Activated CD4-positive, alpha-beta T cell treated with anti-CD3 and anti-CD28 coated beads, Interleukin-2, Interleukin-4, amounts not matched to agents 100 ng/mL and 50 ng/mL, durations not matched to agents 16 hours and 8 hours (primary cell): ENCODE measurements at places on chromosomes 11 and 22.

GRCh38 chr11:60193687-60194433 is 11.0 kb upstream of the MS4A6A start:
- DNase-seq = peak; percentile 74

- peak; percentile 15 for DNase-seq
These were observed at the start of gene BACE1 for GRCh38 chr11:117316197-117316961. Gene BACE1, minus strand, starts transcription at chr11:117316256. Its CDS starts 461 bp downstream, at chr11:117315795.

- DNase-seq = no peak
These were observed 33.5 kb upstream of the SERPIND1 start for GRCh38 chr22:20740222-20740951.

- no peak for DNase-seq
These were observed 10.4 kb upstream of the RASL10A start for GRCh38 chr22:29325785-29326315.

GRCh38 chr11:126564566-126564965 is 209.1 kb downstream of the ST3GAL4 start:
- DNase-seq = no peak

- no peak for DNase-seq
These were observed 127.5 kb upstream of the SERPIND1 start for GRCh38 chr22:20646415-20646814.

- no peak for DNase-seq
These were observed 18.2 kb upstream of the C22orf42 start for GRCh38 chr22:32177221-32177765.

DNA sequence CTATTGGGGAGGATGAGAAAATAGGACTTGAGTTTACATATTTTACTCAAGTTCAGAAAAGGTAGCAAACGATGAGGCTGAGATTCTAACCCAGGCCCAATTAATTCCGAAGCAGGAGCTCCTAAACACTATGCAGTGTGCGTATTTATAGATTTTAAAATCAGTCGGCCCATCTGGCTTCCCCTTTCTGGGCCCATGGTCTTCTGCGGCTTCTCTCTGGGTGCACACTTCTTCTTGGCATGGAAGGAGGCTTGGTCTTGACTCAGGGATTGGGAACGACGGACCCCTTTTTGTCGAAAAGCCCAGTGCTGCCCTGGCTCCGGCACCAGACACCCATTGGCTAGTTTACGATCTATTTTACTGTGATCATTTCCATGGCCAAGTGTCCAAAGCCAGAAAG is 1433.8 kb downstream of the BRD1 start:
- DNase-seq = no peak

- DNase-seq = no peak
These were observed 61.0 kb upstream of the LYVE1 start for GRCh38 chr11:10629411-10630002.

- DNase-seq = no peak
These were observed 817.8 kb upstream of the LUZP2 start for GRCh38 chr11:23679041-23679440.

GRCh38 chr11:120021391-120021953 is 116.4 kb downstream of the TRIM29 start:
- DNase-seq = no peak

GRCh38 chr11:88174709-88175568 is at the start of gene RAB38:
Gene RAB38, minus strand, starts transcription at chr11:88175443. Its CDS starts 59 bp downstream, at chr11:88175384.
- peak; percentile 50 for DNase-seq

DNA sequence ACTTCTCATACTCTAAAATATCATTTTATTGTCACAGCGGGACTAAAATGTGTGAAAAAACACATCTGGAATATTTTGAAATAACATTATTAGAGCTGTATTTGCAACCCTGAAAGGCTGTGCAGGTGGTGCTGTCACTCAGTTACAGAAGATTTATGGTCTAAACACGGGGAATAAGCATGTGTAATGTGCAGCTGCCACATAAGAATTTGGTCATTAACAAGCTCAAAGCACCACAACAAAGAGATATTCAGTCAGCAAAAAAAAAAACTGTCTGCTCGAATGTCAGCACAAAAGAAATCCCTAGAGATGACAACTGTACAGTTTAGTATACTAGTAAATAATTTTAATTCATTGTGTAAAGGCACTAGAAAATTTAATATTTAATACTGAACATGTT is 31.3 kb downstream of the TMEM123 start:
- no peak for DNase-seq

GRCh38 chr11:67780056-67780455 is 105.6 kb upstream of the ALDH3B2 start:
- DNase-seq = no peak

GRCh38 chr11:103676413-103676812 is 360.0 kb upstream of the DDI1 start:
- DNase-seq = no peak

- DNase-seq = no peak
These were observed 75.4 kb upstream of the DDI1 start for GRCh38 chr11:103961010-103961409.

- no peak for DNase-seq
These were observed 13.0 kb downstream of the LRP5 start for GRCh38 chr11:68325183-68325906.

DNA sequence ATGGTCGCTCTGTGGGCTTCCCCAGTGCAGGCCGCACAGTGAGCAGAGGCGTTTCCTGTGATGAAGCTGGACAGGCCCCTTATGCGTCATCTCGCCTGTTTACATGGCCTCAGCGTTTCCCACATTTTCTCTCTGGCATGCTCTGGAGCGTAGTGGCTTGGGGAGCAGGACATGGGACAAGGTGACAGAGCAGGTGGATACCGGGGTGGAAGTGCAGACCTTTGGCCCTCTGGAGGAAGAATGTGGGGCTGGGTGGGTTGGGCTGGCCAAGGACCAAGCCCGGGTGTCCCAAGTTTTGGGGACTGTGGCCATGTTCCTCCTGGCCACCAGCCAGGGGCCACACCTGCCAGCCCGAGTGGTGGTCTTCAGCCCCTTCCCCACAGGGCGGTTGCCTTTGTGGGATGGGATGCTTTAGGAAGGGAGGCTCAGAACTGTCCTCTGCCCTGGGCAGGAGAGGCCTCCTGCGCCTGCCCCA is 446.6 kb downstream of the TBC1D22A start:
- DNase-seq = no peak

GRCh38 chr11:116853461-116854073 is 16.1 kb upstream of the APOA1 start:
- peak; percentile 94 for DNase-seq

GRCh38 chr11:854601-855329 is 12.1 kb downstream of the TSPAN4 start:
- DNase-seq = no peak

DNA sequence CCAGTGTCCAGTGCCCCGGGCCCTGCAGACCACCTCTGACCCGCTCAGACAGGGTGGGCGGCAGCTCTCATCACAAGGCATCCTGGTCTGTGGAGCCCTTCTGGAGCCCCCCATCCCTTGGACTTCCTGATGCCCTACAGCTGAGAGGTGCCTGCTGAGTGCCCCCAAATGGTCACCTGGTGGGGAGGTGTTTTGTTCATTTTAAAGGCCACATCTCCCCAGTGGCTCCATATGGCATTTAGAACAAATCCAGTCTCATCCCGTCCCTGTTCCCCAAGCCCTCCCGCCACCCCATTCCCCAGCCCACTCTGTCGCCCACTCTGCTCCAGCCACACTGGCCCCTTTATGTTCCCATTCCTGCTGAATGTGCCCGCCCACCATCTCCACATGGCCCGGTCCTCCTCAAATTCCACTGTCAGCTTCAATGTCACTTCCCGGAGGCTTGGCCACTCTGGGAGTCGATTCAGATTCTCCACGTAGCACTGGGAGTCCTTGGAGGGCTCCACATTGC is 32.8 kb downstream of the OSBPL5 start:
- DNase-seq = no peak

GRCh38 chr11:40998920-40999319 is 460.5 kb downstream of the LRRC4C start:
- DNase-seq = no peak

DNA sequence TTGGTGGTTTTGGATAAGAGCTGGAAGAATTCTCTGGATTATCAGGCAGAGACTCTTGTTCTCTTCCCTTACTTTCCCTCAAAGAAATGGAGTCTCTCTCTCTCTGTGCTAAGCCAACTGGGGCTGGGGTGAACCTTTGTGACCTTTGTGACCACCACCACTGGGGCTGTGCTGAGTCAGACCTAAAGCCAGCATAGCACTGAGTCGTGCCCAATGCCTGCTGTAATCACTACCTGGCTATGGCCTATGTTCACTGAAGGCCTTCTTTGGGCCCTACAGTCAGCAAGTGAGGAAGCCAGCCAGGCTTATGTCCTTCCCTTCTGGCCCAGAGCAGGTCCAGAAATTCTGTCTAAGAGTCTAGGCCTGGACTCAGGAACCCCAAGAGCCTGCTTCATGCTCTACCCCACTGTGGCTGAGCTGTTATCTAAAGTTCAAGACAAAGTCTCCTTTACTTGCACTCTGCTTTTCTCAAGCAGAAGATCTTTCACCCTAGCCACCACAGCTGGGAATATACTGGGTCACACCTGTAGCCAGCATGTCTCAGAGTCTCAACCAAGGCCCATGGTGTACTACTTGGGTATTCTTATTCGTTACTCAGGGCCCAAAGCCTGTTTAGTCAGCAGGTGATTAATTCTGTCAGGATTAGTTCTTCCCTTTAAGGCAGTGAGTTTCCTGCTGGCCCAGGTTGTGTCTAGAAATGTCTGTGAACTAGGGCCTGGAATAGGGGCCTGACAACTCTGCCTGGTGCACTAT is 86.0 kb downstream of the EHF start:
- no peak for DNase-seq

- no peak for DNase-seq
These were observed 35.1 kb downstream of the FBLN1 start for GRCh38 chr22:45537734-45538181.

DNA sequence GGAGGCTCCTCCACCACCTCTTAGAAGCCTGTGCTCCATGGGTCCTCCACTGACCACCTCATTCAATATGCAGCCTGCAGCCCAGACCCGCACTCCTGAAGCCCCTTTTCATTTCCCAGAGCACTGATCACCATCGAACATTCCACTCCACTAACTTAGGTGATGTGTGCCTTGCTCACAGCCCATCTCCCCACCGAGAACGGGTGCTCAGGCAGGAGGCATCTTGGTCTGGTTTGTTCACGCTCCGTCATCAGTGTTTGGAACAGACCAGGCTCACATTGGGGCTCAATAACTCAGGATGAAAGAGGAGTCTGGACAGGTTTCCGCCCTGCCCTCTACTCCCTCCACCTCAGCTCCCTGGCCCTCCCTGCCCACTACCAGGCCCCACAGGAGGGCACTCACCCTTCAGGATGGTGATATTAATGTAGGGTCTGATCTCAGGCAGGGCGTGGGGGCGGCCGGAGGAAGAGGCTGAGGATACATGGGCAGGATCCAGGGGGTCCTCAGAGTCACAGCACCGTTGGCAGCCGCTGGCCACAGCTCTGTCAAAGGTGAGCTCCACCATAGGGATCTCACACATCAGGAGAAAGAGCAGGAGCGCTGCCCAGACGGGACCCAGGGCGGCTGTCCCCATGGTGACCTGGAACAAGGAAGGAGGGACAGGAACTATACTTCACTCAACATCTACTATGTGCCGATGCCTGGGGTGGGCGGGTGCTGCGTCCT is 3.1 kb downstream of the C1QTNF6 start:
- DNase-seq = no peak

DNA sequence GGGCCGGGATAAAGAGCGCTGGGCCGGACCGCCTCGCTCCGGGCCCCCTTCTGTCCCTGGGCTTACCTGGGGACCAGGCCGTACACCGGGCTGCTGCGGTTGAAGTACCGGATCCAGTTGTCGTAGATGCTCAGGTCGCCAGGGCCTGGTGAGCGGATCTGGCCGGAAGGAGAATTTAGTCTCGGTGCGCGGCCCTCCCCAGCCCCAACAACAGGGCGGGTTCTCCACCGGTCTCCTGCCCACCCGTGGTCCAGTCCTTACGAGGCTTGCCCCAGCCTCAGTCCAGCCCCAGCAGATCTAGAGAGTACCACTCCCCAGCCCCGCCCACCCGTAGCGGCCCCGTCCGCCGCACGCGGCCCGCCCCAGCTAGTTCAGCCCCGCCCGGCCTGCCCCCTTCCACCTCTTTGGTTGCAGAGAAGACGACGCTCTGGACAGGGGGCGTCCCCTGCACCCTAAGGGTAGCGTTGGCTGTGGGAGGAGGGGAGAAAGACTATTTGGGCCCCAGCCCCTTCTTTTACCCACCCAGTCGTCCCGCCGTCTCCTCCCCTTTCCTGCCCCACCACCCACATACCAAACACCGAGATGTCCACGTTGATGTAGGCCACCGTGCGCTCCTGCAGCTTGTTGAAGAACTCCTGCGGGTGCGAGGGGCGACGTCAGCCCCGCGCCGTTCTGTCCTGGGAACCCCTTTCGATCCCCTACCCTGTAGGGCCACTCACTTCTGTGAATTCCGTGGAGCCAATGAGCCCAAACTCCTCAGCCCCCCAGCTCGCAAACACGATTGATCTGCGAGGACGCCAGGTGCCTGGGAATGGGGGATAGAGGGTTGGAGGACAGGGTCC is 6.8 kb downstream of the SAC3D1 start:
- no peak for DNase-seq

- no peak for DNase-seq
These were observed 892.9 kb downstream of the OPCML start for GRCh38 chr11:132639403-132639802.

GRCh38 chr11:108733479-108734116 is 68.7 kb downstream of the DDX10 start:
- peak; percentile 84 for DNase-seq

DNA sequence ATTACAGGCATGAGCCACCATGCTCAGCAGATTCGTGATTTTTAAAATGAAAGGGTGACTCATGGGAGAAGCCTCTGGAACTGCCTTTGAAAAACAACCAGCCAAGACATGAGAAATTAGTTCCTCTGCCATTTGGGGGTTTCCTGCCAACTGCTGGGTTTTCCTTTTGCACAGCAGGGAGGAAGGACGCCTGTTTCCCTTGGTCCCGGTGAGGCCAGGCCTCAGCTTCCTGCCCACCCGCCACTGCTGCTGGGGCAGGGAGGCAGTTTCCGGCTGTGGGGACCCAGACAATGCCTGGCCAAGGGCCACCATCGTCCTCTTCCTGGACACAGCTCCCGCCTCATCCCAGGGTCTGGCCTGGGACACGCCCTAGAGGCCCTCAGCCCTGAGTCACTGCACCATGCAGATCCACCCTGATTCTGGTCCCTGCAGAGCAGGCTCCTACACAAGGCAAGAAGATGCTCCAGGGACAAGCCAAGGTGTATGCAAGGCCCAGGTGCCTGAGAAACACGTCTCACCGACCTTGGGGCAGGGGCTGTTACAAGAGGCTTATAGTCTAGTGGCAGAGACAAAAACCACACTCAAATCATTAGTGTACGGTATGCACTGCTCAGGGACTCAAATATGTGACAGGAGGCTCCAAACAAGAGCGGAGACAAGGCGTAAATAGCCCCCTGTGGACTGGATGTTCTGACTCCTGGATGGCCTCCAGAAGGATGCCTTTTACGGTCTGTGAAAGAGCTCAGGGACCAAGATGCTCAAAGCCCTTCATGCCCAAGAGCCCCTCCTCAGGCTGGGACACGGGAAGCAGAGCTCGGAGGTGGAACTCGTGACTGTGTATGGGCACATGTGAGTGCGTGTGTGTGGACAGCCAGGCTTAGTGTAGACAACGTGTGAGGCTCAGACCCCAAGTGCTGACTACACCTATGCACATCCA is 10.0 kb downstream of the PPM1F start:
- peak; percentile 36 for DNase-seq
